ENCODE measurements at places on chromosomes 4 and X.

DNA sequence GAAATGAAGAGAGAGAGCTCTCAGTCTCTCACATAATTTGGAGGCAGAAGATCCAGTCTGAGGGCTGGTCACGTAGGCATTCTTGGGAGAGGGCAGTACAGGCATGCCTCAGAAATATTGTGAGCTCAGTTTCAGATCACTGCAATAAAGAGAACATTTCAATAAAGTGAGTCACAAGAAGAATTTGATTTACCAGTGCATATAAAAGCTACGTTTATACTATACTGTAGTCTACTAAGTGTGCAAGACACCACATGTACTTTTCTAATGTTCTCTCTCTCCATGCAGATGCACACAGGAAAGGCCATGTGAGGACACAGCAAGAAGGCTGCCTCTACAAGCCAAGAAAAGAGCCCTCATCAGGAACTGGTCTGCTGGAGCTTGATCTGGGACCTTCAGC lies 583.5 kb upstream of the FAT1 start:
- no peak for DNase-seq

DNA sequence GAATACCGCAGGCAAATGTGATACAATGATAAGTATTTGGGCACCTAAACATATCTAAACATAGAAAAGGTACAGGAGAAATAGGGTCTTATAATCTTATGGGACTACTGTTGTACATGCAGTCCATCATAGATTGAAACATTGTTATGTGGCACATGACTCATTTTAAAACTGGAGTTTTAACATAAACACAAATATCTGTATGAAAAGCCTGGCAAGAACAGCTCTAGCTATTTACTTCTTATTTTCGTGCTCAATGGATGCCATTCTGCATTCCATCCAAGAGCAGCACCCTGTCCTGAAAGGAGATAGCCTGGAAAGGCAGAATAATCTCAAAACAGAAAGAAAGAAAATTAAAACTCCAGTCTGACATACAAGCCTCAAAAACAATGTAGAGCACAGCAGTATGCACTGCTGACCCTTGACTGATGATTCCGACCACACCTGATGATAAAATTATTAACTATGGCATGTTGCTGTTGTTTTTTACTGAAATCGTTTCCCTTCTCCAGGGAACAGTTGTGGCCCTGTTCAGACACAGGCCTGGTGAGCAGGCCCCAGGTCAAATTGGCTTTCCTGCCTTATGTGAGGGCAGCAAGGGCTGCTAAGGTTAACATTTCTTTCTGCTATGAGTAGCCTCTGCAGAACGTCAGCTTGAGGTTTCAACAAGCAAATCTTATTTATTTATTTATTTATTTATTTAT lies 152.7 kb downstream of the APBB2 start:
- no peak for DNase-seq

DNA sequence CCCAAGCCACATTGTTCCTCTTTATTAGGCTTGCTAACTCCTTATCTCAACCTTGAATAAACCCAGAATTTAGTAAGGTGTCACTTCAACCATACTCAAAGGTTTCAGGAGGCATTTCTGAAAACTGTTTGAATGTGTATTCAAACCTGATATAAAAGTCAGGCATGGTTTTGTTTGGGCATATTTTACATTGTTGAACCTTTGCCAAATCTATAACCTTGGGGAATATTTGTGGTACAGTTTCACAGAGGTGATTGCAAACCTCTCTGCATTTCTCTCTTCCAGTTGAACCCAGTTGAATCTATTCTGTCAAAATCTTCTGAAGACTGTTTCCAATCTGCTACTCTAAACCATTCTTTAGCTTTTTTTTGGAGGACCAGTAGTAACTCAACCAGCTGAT lies 409.0 kb downstream of the TECRL start:
- no peak for DNase-seq

DNA sequence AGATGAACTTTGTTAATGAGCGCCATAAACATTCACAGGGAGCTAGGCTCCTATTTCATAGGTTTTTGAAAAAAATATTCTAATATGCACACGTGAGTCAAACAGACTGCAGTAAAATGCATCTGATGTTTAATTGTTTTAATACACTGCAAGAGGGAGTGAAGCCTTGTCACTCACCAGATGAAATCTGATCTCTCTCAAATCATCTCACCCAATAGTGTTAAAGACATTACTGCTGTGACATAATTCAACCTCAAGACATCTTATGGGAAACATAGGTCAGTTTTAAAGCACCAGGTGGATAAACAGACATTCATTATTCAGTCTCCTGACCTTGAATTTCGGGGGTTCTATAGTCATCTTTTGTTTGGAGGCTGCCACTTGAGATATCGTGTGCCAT lies 148.3 kb downstream of the MAML3 start:
- DNase-seq, result no peak

DNA sequence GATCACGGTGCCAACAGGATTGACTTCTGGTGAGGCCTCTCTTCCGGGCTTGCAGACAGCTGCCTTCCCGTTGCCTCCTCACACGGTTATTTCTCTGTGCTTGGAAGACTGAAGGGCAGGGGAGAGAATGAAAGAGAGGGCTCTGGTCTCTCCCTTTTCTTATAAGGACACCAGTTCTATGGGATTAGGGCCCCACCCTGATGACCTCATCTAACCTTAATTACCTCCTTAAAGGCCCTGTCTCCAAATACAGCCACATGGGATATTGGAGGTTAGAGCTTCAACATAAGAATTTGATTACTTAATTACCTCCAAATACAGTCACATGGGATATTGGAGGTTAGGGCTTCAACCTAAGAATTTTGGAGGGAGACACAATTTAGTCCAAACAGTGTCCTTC lies 46.5 kb downstream of the EVC start:
- no peak for DNase-seq

- no peak for DNase-seq
Measured at GRCh38 chr4:77360451-77360850, 203.4 kb downstream of the CCNG2 start.

GRCh38 chrX:40625294-40625693 lies 2.1 kb downstream of the MPC1L start:
- DNase-seq, result no peak

GRCh38 chr4:140439644-140440142 lies 12.2 kb upstream of the CLGN start:
- no peak for DNase-seq
